Activated effector memory CD4-positive, alpha-beta T cell treated with Interleukin-2 at 50 U/mL for 16 hours (primary cell): ENCODE measurements at places on chromosomes 12 and 14.
A peak's percentile ranks its signal among the peaks of the same experiment; 100 is the strongest.

DNA sequence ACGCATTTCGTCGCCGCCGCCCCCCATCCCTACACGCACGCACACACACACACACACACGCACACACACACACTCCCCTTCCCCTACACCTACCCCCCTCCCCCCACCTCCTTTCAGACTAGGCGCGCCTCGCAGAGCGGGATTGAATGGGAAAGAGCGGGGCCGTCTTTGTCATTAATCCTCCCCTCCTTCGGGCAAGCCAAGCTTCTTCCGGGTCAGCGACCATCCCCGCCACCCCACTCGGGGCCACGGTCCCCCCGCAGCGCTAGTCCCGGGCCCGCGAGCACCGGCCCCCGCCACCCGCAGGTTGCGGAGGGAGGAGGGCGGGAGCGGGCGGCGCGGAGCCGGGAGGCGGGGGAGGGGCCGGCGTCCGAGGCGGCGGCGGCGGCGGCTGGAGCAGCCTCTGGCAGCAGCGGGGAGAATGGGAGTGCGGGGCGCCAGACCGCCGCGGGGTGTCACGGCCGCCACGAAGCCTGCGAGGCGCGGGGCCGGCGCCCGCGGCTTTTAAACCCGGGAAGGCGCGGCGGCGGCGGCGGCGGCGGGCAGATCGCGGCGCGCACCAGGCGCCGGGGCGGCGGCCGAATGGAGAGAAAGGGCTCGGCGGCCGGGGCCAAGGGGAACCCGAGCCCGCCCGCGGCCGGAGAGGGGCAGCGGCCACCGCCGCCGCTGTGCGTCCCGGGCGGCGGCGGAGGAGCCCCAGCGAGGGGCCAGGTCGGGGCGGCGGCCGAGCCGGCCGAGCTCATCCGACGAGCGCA lies at the start of gene TTC9:
TSS of gene TTC9 (plus strand) at position 369 of the 755 bp plus-strand sequence. CDS start at position 583, 214 bp downstream.
- peak; percentile 13 for DNase-seq

DNA sequence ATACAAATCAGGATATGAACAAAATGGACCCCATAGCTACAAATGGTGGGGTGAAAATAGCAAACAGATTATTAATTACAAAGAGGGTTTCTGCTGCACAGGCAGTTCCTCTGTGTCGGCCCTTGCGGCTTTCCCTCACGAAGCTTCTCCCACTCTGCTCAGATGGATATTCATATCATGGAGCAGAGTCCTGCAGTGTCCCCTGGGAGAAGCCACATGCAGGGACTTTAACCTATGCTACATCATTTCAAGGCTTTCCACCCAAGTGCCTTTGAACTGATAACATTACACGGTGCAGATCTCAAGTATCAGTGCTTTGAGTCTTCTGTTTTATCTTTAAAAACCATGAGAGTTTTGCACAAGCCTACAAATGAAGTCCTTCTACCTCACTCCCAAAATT lies 229.1 kb downstream of the PPM1H start:
- no peak for DNase-seq

DNA sequence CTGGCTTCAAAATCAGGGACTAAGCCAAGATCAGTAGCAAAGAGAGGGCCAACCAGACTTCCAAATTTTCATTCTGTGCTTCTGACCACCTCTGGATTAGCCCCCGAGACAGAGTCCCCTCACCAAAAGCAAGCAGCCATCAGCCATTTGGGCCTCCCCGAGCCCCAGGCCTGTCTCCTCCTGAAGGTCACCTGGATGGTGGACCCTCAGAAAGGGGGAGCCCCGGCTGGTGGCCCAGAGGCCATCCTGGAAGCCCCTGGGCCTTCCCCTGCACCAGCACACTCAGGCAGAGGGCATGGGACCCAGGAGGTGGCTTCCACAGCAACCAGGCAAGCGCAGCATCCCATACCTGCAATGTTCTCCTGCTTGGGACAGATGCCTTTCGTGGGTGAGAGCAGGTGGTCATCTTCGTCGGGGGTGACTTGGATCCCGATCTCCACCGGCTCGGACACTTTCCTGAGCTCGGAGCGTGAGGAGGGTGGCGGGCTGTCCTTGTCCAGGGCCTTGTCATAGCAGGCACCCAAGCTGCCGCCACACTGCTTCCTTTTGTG lies 14.8 kb downstream of the BCL11B start:
- DNase-seq = no peak

GRCh38 chr12:67952787-67953186 lies 36.5 kb upstream of the IFNG-AS1 start:
- no peak for DNase-seq

DNA sequence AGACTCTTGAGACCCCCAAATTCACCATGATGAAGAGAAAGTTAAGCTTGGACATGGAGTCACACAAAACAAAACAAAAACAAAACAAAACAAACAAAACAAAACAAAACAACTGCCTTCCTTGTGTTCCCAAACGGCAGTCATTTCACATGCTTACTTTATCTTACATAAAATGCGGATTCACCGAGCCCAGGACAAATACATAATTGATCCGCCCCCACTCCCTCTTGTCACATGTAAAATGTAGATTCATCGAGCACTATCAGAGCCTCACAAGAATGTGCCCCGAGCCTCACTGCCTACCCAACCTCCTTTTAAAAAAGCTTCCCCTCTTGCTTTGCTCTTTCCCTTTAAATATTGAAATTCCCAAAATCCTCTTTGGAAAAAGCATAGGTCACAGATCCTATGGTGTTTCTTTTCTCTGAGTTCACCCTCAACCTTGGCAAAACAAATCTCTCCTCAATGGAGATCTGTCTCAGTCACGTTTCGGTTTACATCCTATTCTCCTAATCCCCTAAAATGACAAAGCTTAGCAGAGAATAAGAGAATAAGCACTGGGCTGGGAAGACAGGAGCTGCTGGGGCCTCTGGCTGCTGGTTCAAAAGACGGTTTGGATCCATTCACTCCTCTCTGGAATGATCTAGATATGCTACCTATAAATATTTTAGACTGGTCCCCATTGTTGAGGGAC lies 83.7 kb downstream of the NINJ2 start:
- DNase-seq = no peak

GRCh38 chr12:69833696-69834095 lies 8.7 kb downstream of the MYRFL start:
- no peak for DNase-seq

- DNase-seq = no peak
Observed at GRCh38 chr12:1919284-1919683, 832 bp upstream of the CACNA2D4 start.

DNA sequence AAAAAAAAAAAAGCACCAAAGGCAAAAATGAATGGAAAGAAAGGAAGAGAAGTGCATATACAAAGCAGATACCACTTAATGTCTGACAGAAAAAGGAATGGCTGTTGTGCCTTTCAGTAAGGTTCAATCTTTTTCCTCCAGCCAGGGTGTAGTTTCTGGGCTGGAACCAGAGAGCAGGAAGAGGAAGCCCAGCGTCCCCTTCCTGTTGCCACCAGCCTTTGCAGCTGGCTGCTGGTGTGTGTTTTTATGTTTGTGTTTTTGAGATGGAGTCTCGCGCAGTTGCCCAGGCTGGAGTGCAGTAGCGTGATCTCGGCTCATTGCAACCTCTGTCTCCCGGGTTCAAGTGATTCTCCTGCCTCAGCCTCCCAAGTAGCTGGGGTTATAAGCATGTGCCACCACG lies 64.6 kb upstream of the LTA4H start:
- peak; percentile 9 for DNase-seq

DNA sequence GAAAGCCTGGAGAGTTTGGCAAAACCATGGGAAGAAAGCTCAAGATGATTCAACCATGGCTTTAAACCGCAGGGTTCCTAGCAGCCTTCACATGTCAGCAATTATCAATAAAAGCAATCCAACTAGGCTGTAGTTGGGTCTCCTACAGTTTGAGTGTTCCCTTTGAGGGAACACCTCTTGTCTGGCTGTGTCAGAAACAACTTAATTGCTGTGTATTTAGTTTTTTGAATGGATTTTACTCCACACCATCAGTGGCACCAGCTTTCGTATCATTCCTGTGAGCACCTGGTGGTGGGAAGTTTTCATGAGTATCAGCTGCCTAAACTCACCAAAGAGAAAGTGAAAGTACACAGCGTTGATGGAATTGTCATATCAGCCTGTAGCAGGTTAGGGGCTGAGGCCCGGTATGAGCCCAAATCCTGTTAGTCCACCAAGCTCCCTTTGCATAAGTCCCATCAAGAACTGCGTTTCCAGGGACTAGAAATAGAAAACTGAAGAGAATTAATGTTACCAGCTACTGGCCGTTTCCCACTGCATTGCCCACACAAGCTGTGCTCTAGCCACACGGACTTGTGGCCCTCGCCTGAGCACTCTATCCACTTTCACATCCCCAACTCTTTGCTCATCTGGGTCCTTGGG lies 10.9 kb upstream of the IL26 start:
- DNase-seq = peak; percentile 16

DNA sequence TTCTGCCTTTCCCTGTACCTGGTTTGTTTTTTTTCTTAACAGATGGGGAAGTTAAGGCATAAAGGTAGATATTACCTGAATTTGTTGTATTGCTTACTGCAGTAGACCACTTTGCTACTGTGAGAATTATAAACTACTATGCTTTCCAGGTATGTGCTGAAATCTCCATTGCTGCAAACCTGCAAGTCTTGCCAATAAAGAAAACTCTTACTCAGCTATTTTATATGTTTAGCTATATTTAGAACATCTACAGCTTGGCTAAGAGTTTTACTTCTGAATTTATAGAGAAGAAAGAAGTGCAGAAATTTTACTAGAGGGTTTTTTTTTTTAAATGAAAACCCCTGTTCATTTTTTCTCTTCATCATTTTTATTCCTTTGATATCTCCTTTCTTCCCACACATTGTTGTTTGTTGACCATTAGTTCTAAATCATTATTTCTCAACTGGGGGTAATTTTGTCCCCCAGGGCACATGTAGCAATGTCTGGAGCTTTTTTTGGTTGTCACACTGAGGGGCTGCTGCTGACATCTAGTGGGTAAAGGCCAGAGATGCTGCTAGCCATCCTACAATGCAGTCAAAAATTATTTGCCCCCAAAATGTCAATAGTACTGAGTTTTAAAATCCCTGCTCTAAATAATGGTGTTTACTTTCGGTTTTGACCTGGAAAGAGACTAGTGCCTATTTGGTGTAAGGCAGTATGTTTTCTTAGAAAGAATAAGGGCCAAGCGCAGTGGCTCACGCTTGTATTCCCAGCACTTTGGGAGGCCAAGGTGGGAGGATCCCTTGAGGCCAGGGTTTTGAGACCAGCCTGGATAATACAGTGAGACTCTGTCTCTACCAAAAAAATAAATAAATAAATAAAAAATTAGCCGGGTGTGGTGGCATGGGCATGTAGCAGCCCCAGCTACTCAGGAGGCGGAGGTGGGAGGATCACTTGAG lies 48.6 kb downstream of the PCNX1 start:
- peak; percentile 15 for DNase-seq

- DNase-seq = peak; percentile 40
Observed at GRCh38 chr12:76621582-76622024, 62.0 kb upstream of the OSBPL8 start.

GRCh38 chr12:49000346-49000745 lies 1.2 kb upstream of the DDN start:
- DNase-seq = no peak

DNA sequence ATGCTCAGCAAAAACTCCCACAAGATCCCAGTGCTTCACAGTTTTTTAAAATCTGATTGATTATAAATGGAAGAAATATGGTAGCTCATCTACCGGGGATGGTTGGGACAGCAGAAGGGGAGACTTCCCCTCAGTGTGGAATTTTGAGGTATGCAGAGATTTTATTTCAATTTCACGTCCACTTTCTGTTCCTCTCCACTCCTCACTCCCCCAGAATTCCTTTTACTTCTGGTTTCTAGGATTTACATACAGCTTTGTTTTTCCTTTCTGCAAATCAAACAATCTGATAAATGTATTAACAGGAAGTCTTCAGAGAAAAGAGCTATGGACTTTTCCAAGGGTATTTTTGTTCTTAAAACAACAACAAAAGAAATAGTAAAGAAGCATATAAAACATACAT lies 181.5 kb upstream of the ARHGAP5 start:
- DNase-seq = no peak

DNA sequence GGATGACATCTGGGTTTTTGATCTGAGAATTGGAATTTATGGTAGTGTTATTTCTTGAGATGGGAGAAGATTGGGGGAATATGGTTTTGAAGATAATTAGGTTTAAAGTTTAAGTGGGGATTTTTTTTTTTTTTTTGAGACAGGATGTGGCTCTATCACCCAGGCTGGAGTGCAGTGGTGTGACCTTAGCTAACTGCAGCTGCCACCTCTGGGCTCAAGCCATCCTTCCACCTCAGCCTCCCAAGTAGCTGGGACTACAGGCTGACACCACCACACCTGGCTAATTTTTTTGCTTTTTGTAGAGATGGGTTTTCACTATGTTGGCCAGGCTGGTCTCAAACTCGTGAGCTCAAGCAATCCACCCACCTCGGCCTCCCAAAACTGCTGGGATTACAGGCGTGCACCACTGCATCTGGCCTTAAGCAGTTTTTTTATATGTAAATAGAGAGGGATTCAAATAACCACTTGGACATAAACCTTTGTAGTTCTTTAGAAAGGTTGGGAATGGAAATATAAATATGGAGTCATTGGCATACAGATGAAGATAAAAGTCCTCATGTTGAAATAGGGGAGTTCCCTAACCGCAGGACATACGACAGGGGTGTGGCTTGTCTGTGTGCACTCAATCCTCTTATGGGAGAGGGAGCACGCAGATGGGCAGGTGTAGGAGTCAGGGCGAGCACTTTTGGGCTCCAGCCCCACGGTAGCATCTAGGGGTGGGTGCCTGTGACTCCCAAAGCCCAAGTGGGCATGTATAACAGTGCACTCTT lies 4.7 kb downstream of the LIN52 start:
- DNase-seq = no peak

DNA sequence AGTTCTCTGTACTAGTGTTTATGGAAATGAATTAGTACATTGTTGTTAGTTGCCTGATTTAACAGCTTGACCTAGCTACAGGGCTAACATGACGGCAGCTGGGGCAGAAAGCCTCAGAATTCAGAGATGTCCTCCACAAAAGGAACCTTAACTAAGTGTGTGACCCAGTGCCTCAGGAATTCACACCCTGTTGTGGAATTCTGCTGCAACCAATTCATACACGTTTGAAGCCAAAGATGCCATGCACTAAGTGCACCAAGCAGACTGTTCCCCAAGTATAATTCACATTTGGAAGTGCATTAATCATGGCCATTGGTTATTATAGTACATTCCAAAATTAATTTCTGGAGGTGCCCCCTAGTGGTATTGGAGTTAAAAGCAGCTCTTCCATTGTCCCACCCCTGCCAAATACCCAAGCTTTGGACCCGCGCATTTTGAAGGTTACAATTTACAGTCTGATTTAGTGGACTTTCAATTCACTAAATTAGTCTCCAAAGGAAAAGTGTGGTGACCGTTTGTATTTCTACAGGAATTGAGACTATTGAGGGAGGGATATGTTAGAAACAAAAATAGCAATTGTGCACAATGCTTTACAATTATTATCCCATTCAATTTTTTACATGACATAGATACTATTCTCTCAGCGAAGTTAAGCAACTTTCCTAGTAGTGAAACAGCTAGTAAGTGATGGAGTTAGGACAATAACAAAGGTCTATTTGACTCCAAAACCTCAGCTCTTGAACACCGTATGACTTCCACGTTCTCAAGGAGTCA lies 85.9 kb downstream of the PAX9 start:
- DNase-seq = no peak
